Metanephros (tissue), 2 donors: ENCODE measurements at places on chromosomes 2 and 18. TPM values are rescaled to one million over a fixed set of nuclear protein-coding genes. Genes with fewer than 3 reads are reported as not detected.

NT5DC4 gene
- not detected for total RNA-seq

SEPTIN10 gene
- 58.6 TPM for total RNA-seq

TUBB8B gene
- total RNA-seq: not detected

CKAP2L gene
- 8.2 TPM for total RNA-seq

LYG1 gene
- total RNA-seq: 1.1 TPM

AAMP gene
- total RNA-seq: 141 TPM

CYP27A1 gene
- 45.4 TPM for total RNA-seq

ACTR1B gene
- total RNA-seq: 52.1 TPM

CACNB4 gene
- total RNA-seq: 15.1 TPM

PTPN18 gene
- total RNA-seq: 23.2 TPM

GKN2 gene
- total RNA-seq: 0.53 TPM

VWA3B gene
- total RNA-seq: 0.18 TPM

REG3A gene
- not detected for total RNA-seq
